Neural crest cell (in vitro differentiated cells): ENCODE measurements at places on chromosomes 2 and 18. TPM values are rescaled to one million over a fixed set of nuclear protein-coding genes. Genes with fewer than 3 reads are reported as not detected.

GRCh38 chr18:50410008-50410407, 35.2 kb downstream of the SKA1 start:
- no peak for DNase-seq
- H3K4me3 ChIP-seq = no peak overlapping the region
- peaks cover 20% of the 10 kb centered on the region for H3K27me3 ChIP-seq
- no peaks in the 10 kb centered on the region for H3K36me3 ChIP-seq
- no peak overlapping the region for H3K27ac ChIP-seq
- H3K4me1 ChIP-seq = peaks cover 13% of the 10 kb centered on the region

- peak within 1 kb of the TSS; percentile 75 for H3K27ac ChIP-seq
- H3K4me3 ChIP-seq = peak within 1 kb of the TSS; percentile 89
- peaks cover 24% of the 10 kb centered on the region for H3K4me1 ChIP-seq
- H3K27me3 ChIP-seq = peaks cover 72% of the 10 kb centered on the region
Observed at GRCh38 chr2:142131010-142131669, at the start of gene LRP1B. TSS of gene LRP1B (minus strand) at chr2:142131016. CDS start at chr2:142130729, 287 bp downstream.

DNA sequence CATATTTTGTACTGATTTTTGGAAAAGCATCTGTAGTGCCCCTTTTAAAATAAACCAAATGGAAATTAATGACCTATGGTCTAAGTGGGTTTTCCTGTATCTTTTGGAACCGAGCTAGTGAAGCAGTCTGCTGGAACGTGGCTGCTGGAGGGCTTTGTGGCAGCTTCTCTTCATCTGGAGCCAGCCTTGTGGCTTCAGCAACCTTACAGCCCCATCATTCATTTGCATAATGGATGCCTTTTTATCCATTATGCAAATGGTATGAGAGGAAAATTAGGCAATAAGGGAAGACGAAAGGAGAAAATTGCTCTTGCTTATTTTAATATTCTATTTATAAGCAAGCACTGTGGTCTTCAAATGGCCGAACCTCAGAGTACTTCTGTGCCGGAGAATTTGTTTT, 421.0 kb downstream of the PARD3B start:
- H3K27me3 ChIP-seq = no peaks in the 10 kb centered on the region
- H3K4me1 ChIP-seq = peaks cover 12% of the 10 kb centered on the region
- no peak for DNase-seq
- peaks cover 3% of the 10 kb centered on the region for H3K36me3 ChIP-seq
- no peak overlapping the region for H3K27ac ChIP-seq

- no peak overlapping the region for H3K4me3 ChIP-seq
- H3K27me3 ChIP-seq = no peaks in the 10 kb centered on the region
- H3K4me1 ChIP-seq = no peaks in the 10 kb centered on the region
- no peak for DNase-seq
Observed at GRCh38 chr2:32697156-32697555, 69.3 kb downstream of the TTC27 start.

- no peak overlapping the region for H3K4me3 ChIP-seq
- H3K27me3 ChIP-seq = no peaks in the 10 kb centered on the region
- H3K27ac ChIP-seq = no peak overlapping the region
- no peaks in the 10 kb centered on the region for H3K36me3 ChIP-seq
- peaks cover 5% of the 10 kb centered on the region for H3K4me1 ChIP-seq
- DNase-seq = no peak
Observed at GRCh38 chr2:43486603-43487002, 109.2 kb downstream of the THADA start.

The NAPG gene
- total RNA-seq = 21.1 and 23.6 TPM in 2 replicates

DNA sequence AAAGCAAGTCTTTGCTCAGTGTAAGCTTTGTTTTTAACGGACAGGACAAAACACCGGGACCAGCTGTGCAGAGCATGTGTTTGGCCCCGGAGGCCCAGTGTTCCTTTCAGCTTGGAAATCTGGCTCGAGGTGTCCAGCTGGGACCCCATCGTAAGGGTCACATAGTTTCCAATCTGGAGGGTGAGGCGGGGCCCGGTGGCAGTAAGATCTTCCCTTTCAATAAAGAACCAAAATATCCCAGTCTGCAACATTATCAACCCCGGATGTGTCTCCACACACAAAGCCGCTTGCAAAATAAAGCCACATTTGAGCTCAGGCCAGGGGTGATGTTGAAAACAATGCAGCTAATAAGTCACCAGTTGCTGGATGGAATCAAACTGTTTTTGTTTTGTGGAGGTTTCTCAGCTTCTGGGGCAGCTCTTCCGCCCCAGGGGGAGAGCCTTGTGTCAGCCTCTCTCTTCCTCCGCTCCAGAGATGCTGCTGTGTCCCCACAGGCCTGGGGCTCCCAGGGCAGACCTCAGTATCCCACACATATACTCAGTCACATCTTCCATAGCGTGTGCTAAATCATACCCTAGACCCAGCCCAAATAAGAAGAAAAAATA, 138.6 kb upstream of the GLI2 start:
- H3K27ac ChIP-seq = peak overlapping the region; percentile 73
- H3K4me1 ChIP-seq = peaks cover 33% of the 10 kb centered on the region
- DNase-seq = no peak
- H3K27me3 ChIP-seq = peaks cover 16% of the 10 kb centered on the region
- H3K4me3 ChIP-seq = peak overlapping the region; percentile 42
- no peaks in the 10 kb centered on the region for H3K36me3 ChIP-seq
